ENCODE measurements at places on chromosomes 5 and 9.

GRCh38 chr9:122143876-122144405 lies 15.6 kb downstream of the NDUFA8 start:
- no peak for DNase-seq

DNA sequence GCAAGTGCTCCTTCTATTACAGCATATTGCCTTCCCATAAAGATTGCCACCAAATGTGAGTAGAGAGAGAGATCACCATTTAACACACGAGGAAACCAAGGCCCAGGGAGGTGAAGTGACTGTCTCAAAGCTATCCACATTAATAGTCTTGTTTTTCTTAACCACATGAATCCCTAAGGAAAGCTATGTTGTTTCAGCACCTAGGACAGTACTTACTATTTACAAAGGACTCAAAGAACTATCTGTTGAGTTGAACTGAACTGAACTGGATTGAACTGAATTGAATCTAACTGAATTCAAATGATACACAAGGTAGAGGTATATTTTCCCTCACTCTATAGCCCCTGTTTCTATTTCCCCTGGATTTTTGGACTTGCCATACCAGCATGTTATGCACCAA lies 430.4 kb downstream of the CAAP1 start:
- no peak for DNase-seq

GRCh38 chr9:129885018-129885669 lies 49.9 kb downstream of the USP20 start:
- DNase-seq, result peak; percentile 59

DNA sequence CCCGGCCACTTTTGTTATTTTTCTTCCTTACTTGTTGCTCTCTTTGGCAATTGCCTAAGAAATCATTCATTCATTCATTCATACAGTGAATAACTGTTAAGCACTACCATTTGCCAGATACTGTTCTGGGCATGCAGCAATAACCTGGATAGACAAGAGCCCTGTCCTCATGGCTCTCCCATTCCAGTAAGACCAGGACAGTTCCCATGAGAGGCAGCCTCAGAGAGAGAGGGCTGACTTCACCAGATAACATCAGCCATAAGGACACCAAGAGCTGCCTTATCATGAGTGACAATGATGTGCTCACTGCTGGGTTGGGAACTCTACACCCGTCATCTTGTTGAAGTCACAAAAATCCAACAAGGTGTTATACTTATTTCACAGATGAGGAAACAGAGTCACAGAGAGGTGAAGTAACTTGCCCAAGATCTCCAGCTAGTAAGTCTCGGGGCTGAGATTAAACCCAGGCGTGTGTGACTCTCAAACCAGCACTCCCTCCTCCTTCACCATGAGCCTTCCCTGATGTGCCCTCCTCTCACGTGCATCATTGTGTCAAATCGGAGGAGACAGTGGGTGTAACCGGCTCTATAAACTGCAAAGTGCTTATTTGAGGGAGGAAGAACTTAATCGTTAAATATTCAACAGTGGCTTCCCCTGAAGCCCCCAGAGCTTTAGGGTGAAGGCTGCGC lies 61.1 kb upstream of the TBC1D2 start:
- DNase-seq, result no peak

DNA sequence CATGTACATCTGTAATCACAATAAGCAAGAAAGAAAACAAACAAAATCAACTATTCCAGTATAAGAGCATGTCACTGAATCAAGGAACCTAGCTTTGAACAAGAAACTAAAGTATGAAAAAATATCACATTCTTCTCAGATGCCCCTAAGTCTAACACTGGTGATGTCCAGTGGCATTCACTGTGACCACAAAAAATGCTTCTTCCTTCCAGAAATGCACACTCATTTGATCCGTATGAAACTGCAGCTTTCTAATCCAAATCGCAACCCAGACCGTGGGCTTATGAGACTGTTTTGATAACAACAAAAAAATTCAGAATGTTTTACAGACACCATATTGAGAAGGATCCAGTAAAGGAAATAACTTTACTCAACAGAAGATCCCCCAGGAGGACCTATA lies 320.1 kb upstream of the TARS1 start:
- no peak for DNase-seq
